CD8-positive, alpha-beta T cell (primary cell): ENCODE measurements at places on chromosomes 2 and 18.

DNA sequence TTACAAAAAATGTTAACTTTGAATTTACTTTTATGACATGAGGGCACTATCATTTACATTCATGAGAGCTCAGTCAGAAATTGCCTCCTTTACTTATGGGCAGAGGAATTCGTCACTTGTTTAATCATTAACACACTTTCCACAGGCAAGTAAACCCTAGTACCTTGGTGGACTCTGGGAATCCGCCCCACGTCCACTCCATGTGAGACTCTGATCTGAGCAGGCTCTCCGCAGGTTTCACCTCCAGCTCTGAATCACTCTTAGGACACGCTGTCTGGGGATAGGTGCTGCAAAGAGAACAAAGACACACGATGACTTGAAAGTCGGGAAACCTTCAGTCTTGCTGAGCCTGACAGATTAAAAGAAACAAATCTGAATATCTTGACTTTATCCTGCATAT is 73.6 kb downstream of the LPIN2 start:
- no peak for DNase-seq

GRCh38 chr2:8076448-8077342 is 605.2 kb upstream of the ID2 start:
- peak; percentile 30 for DNase-seq

GRCh38 chr2:134515137-134515536 is 203.7 kb downstream of the TMEM163 start:
- DNase-seq: no peak

- no peak for DNase-seq
These were observed 4.1 kb upstream of the COPS8 start for GRCh38 chr2:237081596-237081995.

GRCh38 chr2:239266434-239266766 is 134.4 kb downstream of the HDAC4 start:
- no peak for DNase-seq

DNA sequence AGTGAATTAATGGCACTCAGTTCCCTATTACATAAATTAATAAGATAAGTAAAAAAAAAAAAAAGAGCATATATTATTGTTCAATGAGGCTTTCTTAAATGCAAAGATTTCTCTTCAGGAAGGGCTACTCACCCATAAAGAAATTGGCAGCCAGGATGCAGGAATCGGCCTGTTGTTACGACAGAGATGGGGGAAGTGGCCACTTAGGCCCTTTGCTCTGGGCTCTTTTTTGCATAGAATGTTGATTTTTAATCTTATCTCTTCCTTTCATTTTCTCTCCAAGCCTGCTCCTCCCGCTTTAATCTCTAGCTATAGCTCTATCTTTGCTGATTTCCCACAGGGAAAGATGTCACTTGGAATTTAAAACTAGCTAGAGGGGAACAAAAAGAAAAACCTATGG is 391.8 kb upstream of the CRIM1 start:
- no peak for DNase-seq

DNA sequence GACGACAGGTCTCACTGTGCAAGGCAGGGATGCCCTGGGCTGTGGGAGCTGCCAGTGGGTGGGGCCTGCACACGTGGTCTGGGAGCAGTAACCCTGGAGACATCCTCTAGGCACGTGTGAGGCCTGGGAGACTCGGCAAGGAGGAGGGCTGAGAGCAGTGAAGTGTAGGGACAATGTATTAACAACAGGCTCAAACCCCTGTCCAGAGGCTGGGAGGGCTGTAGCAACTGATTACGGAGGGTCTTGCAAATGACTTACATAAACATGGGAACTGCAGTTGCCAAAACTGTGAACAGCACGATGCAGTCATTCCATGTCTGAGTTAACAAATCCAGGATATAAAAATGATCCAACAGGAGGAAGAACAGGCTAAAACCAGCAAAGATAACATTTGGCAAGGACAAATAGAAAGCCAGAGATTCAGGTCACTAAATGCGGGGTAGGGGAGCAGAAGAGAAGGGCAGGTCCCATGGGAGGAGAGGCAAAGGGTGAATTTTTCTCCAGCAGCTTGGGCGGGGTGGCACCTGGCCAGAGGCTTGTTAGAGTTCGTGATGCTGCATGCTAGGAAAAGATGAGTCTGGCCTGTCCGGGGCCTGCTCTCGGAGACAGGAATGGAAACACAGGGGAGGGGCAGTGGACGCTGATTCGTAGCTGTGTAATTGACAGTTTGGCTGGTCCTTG is 44.9 kb downstream of the CYP27C1 start:
- no peak for DNase-seq

- no peak for DNase-seq
These were observed 788.6 kb downstream of the SOCS6 start for GRCh38 chr18:71077451-71077850.

DNA sequence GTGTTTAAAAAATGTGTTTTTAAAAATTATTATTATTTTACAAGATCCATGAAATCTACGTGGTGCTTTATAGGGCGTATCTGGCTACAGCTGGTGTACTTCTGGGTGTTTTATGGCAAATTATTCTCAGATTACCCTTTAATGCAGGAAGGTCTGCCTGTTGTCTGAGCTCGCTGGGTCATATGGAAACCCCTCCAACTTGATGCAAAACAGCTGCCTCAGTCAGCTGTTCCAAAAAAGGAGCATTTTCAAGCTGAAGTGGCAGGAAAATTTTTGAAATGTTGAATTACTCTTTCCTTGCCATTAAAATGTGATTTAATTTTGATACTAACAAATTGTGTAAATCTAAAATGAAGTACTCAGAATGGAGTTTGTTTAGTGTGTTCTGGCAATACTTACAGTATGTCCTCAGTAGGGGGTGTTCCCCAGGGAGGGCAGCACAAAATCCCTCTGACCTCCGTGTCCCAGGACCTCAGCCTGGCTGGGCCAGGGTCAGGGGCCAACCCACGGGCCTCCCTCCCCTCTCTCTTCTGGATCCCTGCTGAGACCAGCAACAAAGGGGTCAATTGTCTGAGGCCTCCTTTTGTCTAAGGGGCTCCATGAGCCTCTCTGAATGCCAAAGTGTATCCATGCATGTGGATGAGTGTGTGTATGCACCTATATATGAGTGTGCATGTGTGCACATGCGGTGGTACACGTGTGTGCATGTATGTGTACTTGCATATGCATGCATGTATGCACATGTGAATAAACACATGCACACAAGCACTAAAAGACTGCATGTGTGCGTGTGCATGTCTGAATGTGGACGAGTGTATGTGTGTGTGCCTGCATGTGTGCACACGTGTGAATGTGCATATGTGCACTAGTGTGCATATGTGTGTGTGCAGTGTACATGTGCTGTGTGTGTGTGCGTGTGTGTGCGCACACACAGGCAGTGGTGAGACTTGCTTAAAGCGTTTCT is 105.4 kb downstream of the ACOXL start:
- DNase-seq: no peak

DNA sequence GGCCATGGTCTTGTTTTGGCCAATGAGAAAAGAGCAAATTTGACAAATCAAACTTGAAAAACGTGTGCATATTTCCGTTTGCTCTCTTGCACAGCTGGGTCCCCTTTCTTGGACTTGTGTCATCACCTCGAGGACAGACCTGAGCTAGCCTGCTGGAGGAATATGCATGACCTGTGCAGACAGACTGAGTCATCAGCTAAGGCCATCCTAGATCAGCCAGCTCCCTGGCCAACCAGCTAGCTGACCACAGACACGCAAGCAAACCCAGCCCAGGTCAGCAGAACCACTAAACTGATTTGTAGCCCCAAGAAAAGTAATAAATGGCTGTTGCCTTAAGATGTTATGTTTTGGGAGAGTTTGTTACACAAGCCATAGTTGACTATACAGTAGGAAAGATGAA is 61.3 kb upstream of the PAX3 start:
- no peak for DNase-seq

- no peak for DNase-seq
These were observed 24.7 kb upstream of the KCNG2 start for GRCh38 chr18:79772865-79773696.

- DNase-seq: no peak
These were observed 312.2 kb downstream of the LRATD1 start for GRCh38 chr2:14944562-14945346.

GRCh38 chr2:7119132-7119835 is 202.1 kb downstream of the RNF144A start:
- DNase-seq: no peak

GRCh38 chr2:216260629-216261028 is 111.7 kb downstream of the MARCHF4 start:
- no peak for DNase-seq

- DNase-seq: no peak
These were observed 33.0 kb upstream of the DLX1 start for GRCh38 chr2:172052000-172052983.

DNA sequence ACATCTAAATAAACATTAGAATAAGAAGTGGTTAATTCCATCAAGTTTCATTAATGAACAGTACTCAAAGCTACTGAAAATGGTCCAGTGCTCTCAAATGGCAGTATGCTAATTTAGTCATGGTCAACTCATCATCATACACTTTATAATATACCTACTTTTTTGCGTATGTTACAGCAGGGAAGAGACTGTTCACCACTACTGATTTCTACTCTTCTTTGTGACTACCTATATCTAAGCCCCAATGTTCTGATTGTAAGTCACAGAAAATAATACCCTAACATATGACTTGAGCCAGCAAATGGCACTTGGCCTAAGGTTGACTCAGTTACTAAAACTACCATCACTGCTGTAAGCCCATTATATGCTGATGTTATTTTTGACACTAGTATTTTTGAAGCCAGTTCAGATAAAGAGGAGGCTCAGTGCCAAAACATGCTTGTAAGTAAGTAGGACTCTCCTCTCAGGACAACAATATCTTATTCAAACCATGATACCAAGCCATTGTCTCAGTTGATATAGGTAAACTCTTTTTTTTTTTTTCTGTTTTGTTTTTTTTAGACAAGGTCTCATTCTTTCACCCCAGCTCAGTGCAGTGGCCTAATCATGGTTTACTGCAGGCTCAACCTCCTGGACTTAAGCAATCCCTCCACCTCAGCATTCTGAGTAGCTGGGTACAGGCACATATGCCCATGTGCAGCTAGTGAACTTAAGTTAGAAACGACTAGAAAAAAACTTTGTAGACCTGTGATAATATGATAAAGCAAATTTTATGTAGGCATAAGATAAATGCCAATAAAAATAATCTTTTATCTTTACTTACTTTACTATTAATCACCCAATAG is 266.9 kb downstream of the ZNF385B start:
- DNase-seq: no peak

GRCh38 chr2:80499095-80499494 is 194.5 kb upstream of the LRRTM1 start:
- no peak for DNase-seq

- no peak for DNase-seq
These were observed 330.5 kb downstream of the FIGN start for GRCh38 chr2:163405298-163405697.

- no peak for DNase-seq
These were observed 190.4 kb downstream of the PMAIP1 start for GRCh38 chr18:60090170-60090569.

DNA sequence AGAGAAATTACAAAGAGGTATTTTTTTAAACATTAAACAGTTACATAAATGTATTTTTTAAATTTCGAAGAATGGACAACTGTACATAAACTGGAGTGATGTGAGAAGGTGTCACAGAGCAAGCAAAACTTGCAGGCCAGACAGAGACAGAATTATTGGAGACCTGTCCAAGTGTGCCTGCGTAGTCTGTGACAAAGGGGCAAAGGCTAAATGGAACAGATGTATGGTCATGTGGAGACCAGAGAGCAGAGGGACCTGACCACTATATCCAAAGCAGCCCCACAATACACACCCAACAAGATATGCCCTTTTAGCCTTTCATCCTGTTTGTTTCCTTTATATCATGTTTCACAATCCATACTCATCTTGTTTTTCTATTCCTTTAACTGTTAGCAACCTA is 225.3 kb upstream of the VWC2L start:
- no peak for DNase-seq

- DNase-seq: peak; percentile 44
These were observed 298.8 kb downstream of the ZNF407 start for GRCh38 chr18:74896390-74896991.
